ENCODE measurements at places on chromosomes 2 and 18.

DNA sequence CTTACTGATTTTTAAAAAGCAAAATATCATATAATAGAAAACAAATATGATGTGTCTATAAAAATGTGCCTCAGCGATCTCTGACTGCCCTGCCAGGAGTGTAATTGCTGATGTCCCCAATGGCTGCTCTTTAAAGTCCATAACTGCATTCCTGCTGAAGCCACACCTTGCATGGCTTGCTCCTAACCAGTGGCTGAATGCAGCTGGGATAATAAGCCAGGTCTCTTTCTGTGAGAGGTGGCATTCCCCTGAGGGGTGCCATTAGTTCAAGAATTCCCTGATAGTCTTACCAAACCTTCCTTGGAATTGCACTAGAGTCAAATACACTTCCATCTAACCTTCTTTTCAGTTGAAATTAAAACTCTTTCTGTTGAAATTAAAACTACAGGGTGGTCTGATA is 125.8 kb upstream of the ZNF804A start:
- no peak for DNase-seq

- no peak for DNase-seq
Measured at GRCh38 chr2:99710721-99711120, 220.9 kb upstream of the REV1 start.

DNA sequence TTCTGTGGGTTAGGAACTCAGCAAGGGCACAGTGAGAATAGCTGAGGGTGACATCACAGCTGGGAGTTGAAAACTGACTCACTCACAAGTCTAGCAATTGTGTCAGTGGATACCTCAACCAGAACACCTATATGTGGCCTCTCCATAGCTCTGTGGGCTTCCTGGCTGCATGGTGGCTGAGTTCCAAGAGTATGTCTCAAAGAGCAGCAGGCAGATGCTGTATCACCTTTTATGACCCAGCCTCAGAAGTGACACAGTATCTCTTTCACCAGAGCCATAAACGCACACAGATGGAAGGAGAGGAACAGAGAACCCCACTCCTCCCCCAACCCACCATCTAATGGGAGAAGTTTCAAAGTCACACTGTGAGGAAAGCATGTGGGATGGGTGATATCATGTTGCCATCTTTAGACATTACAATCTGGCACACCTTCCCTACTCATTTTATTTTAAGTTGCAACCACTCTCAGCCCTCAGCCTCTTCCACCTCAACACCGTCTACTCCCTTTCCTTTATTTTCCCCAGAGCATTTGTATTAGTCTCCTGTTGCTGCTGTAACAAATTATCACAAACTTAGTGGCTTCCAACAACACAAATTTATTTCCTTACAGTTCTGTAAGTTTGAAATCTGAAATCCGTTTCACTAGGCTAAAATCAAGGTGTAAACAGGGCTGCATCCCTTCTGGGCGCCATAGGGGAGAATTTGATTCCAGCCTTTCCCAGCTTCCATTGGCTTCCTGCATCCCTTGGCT is 134.6 kb upstream of the SPATS2L start:
- no peak for DNase-seq

- DNase-seq: no peak
Measured at GRCh38 chr18:2924920-2925319, 78.1 kb downstream of the EMILIN2 start.

GRCh38 chr2:71190656-71191569 is 36.0 kb downstream of the PAIP2B start:
- no peak for DNase-seq

GRCh38 chr18:36328385-36328858 is 30.9 kb downstream of the FHOD3 start:
- no peak for DNase-seq

GRCh38 chr2:215071676-215072075 is 66.8 kb downstream of the ABCA12 start:
- DNase-seq: no peak

GRCh38 chr2:144963031-144963430 is 443.1 kb upstream of the ZEB2 start:
- no peak for DNase-seq

DNA sequence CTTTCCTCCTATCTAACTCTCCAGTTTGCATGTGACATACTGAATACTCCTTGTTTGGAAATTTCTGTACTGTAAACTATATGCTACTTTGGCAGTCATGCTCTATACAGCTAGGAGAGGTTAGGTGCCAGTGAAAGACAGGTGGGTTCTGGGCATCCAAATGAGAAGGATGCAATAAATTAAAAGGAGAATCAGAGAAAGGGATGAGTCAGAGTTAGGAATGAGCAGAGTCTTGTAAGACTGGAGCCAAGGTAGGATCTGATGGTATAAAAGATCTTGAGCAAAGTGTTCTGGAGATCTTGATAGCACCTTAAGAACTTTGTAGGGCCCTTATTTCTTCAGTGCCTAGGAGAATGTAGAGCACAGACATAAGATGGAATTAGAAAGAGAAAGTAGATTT is 58.7 kb upstream of the STAM2 start:
- DNase-seq: no peak

GRCh38 chr18:60246606-60247005 is 126.0 kb downstream of the MC4R start:
- DNase-seq: no peak

DNA sequence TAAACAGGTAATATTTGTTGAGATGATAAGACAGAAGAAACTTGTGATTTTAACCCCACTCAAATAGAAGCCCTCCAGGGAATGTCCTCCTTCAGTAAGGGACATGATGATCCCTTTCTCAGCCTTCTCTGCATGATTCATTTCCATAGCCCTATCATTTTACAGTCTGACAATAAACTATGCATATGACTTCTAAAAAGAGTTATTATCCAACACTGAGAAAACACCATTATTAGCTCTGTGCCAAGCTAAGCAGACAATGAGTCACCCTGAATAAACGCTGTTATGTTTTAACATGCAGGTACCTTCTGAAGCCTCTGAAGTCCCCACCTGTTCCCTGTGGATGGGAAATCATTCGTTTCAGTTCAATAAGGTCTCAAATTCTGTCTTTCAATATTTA is 54.7 kb downstream of the DTNB start:
- no peak for DNase-seq

DNA sequence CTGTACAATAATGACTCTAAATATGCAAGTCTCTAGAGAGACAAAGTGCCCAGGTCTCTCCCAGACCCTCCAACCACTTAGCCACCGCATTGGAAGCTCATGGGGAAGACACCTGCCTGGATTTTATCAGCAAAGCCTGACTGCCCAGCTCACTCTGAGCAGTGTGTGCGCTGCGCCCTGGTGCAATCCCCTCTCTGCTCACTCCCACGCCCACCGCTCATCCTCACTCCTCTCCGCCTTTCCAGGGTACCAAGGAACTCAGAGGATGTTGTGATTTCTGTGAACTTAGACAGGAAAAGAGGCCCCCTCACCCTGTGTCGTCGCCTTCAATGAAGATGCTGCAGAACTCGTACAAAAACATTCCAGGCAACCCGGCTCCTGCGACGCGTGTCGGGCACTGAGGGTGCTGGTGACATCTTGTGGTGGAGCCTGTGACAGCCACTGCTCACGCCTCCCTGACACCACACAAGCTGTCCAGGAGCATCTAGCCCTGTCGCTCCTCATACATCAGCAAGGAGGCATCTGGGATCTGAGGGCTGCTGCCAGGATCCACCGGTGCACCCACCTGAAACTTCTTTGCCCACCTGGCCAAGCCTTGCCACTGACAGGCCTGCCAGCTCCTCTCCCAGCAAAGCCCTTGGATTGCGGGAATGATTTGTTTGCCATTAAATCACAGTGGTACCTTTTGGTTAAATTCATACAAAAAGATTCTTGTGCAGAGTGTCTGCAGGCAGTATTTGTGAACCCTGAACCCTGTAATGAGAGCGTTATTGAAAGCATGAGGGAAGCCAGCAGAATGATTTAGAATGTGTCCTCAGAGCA is 220.4 kb downstream of the ZNF516 start:
- peak; percentile 45 for DNase-seq

GRCh38 chr2:9693196-9693491 is 62.3 kb upstream of the YWHAQ start:
- DNase-seq: no peak

- no peak for DNase-seq
Measured at GRCh38 chr2:62335612-62336011, 139.7 kb downstream of the B3GNT2 start.

GRCh38 chr2:55114597-55114996 is 64.3 kb upstream of the RTN4 start:
- DNase-seq: no peak

GRCh38 chr2:47321411-47322031 is 81.4 kb upstream of the MSH2 start:
- DNase-seq: no peak

DNA sequence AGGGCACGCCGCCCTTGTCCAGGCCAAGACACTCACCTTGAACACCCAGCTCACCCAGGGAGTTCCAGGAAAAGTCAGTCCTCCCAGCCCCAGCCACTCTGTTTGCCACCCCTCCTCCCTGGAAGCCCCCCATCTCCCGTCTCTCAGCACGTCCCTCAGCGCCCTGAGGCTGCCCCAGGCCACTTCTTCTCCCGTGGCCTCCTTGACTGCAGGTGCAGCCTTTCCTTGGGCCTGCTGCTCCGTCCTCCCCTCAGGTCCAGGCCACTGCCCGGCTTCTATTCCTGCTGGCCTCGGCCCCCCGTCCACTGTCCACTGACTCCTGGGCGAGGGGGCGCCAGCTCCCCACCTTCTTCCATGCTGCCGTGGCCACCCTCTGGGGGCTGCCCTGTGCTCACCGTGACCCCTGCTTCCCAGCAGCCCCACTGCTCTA is 239.1 kb downstream of the HDAC4 start:
- no peak for DNase-seq

- DNase-seq: no peak
Measured at GRCh38 chr2:69952336-69953115, 8.9 kb downstream of the ASPRV1 start.

DNA sequence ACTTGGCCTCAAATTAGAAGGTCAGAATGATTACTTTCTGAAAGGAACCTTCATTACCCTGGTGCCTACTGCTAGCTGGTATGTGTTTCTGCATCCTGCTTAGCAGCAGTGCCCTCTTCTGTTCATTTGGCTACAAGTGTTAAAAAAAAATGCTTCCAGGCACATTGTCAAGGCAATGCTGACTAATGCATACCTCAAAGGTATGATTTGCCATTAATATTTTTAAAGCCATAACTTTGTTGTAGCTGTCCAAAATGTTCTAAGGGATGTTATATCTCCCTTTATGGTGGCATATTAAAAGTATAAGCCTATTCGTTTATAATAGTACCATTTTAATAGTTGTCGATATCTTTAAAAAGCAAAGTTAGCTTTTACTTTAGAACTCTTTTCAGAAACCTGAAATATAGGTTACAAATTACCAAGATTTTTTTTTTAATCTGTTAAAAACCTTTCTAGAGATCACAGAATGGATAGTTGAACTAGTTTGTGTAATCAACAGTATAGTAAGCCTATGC is 52.0 kb upstream of the FAM171B start:
- DNase-seq: peak; percentile 46

- DNase-seq: no peak
Measured at GRCh38 chr2:215358312-215358845, 46.5 kb downstream of the ATIC start.

DNA sequence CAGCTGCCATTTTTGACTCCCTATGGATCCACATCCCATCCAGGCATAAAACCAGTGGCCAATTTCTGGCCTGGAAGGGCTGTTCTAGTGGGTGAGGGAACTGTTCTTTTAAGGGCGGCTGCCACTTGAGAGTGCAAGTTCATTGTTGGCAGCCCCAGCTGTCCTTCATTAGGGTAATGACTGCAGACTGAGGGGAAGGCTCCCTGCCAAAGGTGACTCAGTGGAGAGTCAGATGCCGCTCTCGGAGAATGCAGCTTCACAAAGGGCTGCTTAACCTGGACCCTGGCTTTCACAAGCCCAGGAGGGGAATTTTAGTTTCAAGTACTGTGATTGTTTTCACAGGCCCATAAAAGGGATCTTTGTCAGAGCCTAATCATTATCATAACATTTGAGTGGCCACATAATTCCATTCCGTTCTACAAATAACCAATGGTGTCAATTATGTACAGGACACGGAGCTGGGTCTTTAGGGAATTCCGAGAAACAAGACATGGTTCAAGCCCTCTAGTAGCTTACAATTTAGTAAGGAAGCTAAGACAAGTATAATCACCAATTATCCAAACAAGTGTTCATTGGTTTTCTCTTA is 235.7 kb downstream of the CDCA7 start:
- no peak for DNase-seq

DNA sequence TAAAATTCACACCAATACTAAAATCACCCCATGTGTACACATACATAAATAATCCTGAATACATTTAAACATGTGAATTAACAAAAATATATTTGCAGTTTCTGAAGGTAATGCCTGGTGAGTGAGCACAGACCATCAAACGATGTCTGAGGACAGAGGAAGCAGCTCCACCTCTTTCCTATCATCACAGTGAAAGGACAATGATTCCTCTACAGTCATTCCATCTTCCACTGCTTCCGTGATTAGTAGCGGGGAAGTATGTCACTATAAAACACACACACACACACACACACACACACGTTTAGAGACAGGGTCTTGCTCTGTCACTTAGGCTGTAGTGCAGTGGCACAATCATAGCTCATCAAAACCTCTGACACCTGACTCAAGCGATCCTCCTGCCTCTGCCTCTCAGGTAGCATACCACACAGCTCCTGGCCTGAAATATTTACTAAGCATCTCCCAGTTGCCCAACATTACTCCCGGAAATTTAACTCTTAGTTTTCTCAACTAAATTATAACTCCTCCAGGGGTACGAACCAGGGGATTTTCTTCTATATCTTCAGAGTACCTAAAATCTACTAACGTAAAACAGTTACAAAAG is 12.8 kb downstream of the FAM210A start:
- DNase-seq: no peak

Measured in endothelial cell (in vitro differentiated cells).